ENCODE measurements at places on chromosomes 13 and 19.
A peak's percentile ranks its signal among the peaks of the same experiment; 100 is the strongest.

DNA sequence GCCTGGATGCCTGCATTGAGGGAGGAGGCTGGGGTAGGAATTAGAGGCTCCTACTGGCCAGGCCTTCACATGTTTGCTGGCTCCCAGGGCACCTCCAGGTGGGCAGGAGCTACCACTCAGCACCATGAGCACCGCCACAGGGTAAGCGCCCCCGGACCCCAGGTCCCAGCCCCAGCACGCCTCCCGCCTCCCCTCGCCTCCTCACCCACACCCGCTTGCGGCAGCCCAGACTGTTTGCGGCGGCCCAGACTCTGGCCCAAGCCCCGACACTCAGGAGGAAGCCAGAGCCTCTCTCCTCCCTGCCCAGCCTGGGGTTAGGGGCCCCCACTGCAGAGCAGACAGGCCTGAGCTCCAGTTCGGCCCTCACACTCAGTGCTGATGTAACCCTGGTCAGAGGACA, 652 bp downstream of the EPS8L1 start:
- no peak for DNase-seq

DNA sequence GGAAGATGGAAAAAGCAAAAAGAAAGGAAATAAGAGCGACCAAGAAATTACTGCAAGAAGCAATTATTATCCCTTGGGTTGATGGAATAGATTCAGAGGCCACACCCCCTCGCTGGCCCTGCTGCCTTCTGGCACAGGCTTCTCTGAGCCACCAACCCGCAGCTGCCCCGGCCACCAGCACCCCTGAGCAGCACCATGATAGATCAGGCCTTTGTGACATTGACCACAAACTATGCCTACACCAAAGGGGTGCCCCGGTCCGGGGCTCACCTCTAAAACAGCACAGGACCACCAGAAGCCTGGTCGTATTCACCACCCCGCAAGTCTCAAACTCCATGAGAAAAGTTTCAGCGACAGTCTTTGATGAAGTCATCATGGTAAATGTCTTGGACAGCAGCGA, 1059.3 kb downstream of the SLITRK1 start:
- DNase-seq: no peak

DNA sequence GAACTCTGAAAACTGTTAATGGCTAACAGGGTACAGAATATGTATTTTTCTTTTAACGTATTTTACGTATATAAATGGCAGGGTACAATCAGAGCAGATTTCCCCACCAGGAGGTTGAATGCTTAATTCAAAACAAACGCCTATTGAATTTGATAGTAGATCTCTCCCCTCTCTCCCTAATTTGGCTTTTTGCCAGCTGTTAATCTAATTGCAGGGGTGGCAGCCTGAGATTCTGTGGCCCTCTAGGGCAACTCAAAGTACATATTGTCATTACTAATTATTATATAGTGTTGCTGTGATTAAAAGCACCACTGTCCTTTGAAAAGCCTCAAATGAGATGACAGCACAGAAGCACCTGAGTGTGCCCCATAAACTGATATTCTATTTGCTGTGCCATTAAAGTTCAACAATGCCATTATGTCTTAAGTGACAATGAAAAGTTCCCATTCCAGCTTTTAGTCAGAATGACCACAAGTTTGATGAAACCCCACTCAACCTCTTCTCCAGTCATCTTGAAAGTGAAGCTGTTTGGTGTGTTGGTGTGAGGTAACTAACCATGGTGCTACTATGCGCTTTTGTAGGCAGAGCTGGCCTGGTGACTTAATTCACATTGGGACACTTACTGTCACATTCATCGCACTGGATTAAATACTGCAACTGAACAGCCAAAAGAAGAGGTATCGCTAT, 351.4 kb downstream of the KCNRG start:
- no peak for DNase-seq

- no peak for DNase-seq
Observed at GRCh38 chr13:31031482-31031881, 99.0 kb downstream of the TEX26 start.

- no peak for DNase-seq
Observed at GRCh38 chr13:52615812-52616211, 26.4 kb upstream of the HNRNPA1L2 start.

DNA sequence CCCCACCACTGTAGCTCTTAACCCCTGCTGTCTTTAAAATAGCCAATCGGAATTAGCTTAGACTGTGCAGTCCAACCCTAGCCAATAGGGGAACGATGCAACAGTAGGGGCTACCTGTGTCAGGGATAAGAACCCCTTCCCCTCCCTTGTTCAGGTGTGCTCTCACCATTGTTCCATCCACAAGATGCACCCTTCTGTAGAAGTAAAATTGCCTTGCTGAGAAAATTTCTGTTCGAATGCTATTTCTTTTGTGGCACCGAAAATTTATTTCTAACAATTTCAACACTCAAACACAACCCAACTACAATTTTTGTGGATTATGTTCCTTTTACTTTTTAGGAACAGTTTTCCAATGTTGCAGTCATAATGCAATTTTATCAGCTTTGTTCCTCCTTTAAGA, 3.6 kb upstream of the ZNF583 start:
- no peak for DNase-seq

GRCh38 chr19:34181111-34181864, 9.0 kb downstream of the LSM14A start:
- no peak for DNase-seq

GRCh38 chr13:24313439-24313838, 4.1 kb downstream of the C1QTNF9 start:
- DNase-seq: no peak

DNA sequence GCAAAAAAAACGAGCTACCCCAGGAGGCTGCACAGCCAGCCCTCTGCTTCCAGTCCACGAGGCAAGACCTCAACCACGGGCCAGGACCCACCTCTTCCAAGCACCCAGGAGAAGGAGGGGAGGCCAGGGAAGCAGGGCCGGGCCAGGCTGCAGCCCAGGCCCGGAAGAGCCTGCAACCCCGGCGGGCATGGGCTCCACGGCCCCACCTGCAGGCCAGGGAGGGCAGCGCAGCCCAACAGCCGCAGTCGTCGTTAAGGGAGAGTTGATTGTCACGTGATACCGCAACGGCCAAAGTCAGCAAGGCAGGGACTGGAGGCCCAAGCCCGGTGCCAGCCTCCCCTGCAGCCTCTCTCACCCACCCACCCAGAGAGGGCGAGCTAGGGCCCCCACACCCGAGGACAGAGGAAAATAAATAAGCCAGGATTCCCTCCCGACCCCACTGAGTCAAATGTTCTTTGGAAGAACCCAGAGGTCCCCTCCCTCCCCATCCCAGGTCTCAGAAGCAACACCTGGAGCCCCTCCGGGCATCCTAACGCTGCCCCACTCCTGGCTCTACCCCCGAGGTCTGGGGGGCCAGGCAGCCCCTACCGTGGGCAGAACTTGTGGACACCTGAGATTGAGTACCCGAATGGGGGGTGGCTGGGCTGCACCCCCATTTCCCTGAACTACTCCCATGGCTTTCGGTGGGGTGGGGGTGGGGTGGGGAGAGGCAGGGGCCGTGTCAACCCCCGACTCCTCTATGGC, 5.2 kb upstream of the REXO1 start:
- no peak for DNase-seq

DNA sequence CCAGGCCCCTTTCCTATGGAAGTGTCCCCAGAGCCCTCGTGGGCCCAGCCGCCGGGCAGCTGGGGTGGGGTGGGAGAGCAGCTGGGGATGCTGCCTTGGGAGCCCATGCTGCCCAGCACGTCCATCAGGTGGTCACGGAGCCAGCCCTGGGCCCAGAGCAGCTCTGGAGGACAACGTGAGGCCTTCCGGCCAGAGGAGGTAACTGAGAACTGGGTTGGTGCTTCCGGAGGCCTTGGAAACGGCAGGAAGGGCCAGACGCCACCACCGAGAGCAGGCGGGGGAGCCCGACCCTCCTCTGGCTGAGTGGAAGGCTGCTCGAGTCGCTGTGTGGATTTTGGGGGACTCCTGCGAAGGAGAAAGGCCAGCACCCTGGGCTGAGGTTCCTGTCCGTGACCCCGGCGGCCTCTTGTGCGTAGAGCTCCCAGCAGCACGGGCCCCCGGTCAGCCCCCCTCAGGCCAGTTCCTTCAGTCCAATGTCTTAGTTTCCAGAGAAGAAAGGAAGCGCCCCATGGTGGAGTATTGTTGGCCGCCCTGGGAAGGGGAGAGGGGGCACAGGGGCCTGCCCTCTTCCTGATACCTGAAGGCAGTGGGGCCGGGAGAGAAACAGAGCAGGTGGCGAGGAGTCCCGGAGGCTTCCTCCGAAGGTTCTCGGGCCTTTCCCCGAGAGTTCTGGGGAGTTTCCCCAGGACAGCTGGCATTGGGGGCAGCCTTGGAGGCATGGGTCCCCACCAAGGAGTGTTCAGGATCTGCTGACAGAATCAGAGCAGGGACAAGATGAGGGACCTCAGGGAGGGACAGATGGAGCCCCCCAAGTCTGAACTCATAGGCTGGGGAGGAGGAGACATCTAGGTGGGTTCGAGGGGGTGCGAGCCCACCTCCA, 68.8 kb downstream of the MLLT1 start:
- no peak for DNase-seq

DNA sequence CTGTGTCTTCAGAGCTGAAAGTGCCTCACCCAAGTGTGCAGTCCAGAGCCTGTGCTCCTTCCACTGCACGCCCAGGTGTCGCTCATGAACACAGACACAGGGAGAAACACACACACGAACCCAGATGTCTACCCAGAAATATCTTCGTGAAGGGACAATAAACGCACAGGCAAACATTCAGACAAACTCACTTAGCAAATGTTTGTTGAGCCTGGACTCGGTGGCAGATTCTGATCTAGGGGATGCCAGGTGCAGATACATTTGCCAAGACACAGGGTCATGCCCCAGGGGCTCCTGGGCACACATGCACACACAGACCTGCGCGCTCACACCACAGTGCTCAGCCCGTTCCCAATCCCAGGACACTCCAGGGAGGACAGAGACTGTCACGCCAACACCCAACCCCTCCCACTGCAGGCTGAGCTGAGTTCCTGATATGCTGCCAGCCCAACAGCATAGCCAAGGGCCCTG, 31.9 kb downstream of the SCGB2B2 start:
- no peak for DNase-seq

DNA sequence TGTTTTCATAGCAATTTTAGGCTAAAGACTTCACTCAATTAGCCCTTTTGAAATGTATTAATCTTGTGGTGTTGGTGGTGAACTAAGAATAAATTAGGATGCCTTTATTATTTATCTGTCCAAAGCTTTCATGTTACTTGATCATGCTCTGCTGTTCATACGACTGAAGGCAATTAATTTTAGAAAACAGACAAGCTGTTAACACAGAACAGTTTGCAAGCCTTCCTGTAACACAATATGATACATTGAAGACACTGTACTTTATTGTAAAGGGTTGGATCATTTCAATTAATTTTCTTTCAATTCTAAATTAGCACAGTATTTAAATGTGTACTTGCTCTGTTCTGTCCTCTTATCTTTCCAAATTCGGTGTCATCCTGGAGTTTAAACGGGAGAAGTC, 794.3 kb upstream of the MIR17HG start:
- DNase-seq: no peak

- no peak for DNase-seq
Observed at GRCh38 chr13:102935896-102936321, 90.1 kb downstream of the ERCC5 start.

DNA sequence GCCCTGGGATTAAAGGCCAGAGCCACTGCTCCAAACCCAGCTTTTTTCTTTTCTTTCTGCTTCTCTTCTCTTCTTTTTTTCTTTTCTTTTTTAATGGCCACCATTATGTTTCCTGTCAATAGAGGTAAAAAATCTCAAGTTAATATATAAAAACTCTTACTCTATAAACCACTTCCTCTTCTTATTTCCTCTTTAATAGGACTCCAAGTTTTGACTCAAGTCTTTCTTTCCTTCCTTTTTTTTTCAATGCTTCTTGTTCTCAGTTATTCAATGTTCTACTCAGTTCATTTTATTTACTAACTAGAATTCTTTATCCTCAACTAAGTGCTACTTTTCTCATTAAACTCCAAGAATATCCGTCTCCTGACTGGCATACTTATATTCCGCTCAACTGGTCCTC, 27.1 kb upstream of the MYCBP2 start:
- DNase-seq: no peak

DNA sequence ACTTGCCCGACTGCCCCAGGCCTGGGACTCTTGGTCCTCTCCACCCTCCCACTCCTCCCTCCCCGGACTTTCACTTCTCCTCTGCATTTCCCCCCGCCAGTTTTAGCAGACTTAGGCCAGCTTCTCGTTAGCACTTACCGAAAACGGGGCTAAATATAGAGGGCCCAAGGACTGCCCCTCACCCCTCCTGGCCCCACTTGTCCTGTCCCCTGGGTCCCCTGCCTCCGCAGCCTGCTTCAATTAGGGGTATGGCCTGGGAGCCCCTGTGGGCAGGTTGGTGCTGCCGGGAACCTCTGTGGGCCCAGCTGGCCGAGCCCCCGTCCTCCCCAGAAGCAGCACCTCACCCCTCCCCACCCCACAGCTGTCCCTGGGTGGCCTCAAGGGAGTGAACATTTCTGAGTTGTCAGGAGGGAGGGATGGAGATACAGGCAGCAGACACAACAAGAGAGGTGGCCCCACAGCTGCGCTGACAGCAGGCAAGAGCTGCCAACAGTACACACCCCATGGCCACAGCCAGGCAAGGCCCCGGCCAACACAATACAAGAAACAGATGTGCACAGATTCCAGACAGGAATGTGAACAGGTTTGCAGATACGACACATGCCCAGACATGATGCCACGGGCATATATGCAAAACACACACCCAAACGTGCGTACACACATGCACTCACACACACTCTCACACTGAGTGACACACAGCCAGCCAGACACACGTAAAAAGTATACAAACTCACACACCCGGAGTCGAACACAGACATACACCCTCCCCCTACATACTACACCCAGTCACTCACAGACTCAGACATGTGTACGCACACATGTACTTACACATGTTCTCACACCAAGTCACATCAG, 2.6 kb downstream of the POU2F2 start:
- no peak for DNase-seq

DNA sequence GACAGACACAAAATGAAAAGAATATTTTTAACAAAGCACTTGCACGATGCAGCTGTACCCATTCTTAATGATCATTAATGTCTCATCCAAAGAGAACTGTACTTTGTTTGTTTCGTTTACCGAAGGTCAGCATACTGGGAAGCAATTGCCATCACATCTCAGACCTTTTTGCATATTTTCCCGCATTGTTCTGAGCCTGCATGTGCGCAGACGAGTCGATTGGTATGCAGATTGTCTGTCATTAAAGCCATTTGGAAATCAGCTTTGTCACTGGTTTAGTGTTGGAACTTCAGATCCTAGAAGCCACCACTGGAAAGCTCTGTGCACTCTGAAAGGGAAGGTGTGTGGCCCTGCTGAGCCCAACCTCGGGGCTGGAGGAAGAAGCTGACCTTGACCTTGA, 15.6 kb downstream of the SPACA7 start:
- no peak for DNase-seq

DNA sequence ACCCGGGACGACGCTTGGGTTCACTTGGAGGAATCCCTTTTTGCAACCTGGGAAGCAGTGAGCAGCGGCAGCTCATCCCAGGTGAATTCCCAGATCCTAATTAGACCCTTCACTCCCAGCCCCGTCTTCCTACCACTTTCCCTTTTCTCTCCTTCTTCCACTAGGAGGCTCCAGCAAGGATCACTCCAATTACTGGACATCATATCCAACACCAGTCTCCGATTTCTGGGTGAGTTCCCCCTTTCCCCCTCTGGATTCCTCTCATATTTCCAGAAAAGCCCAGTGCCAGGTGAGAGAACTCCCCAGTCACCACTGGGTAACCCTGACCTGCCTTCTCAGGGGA, 17.1 kb upstream of the ZSCAN4 start:
- no peak for DNase-seq

- DNase-seq: peak; percentile 46
Observed at GRCh38 chr19:7230826-7231225, 63.4 kb downstream of the INSR start.

GRCh38 chr13:43057653-43058317, 34.4 kb downstream of the DNAJC15 start:
- no peak for DNase-seq

Data from uterus (tissue), 4 donors.